ENCODE measurements at places on chromosomes 3 and 15.
A peak's percentile ranks its signal among the peaks of the same experiment; 100 is the strongest.

- no peak for DNase-seq
These were observed 129.3 kb upstream of the FEZF2 start for GRCh38 chr3:62502315-62503300.

DNA sequence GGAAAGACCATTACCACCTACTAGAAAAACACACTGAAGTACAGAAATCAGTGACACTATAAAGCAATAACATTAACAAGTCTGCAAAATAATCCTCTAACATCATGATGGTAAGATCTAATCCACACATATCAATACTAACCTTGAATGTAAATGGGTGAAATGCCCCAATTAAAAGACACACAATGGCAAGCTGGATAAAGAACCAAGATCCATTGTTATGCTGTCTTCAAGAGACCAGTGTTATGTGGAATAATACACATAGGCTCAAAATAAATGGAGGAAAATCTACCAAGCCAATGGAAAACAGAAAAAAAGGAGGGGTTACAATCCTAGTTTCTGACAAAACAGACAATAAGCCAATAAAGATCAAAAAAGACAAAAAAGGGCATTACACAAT lies 13.5 kb downstream of the OR5K3 start:
- DNase-seq = no peak

DNA sequence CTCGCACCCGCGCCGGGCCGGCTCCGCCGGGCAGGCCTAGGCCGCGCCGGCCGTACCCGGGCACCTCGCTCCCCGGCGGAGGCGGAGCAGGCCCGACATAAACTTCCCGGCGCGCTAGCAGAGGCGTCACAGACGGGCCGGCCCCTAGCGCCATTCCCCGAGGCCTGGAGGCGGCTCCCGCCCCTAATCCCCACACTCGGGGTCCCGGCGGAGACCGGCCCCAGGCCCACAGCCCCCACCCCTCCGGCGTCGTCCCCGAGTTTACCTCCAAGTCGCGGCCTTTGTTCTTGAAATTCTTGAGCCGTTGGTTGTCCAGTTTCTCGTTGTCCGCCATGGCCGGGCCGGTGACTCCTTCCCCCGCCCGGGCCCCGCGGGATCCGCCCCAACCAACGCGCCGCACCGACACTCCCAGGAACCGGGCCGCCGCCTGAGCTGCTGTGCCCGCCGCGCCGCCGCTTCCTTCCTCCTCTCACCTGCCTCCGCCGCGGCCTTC lies 376 bp downstream of the KPNA4 start:
- DNase-seq = peak; percentile 63

GRCh38 chr3:121482660-121483059 lies 63.1 kb downstream of the POLQ start:
- no peak for DNase-seq

GRCh38 chr3:39096775-39097174 lies 10.7 kb downstream of the GORASP1 start:
- no peak for DNase-seq

DNA sequence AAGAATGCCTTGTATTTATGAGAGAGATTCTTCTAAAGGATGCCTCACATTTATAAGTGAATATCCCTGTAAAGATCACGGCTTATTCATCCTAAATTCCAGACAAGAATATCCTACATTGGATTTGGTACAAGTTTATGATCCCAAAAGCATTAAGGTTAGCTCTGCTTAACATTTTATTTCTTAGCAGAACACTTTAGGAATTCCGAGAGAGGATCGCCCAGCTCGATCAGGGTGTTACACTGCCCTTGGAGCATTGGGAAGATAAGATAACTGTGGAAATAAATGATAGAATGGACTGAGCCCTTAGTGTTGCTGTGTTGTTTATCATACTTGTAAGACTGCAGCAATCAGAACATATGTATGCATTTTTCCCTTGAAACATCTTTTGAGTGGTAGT lies 223.0 kb upstream of the CDIN1 start:
- DNase-seq = no peak

GRCh38 chr3:145678401-145678800 lies 482.6 kb downstream of the PLOD2 start:
- DNase-seq = no peak

GRCh38 chr3:102536456-102536855 lies 101.6 kb downstream of the ZPLD1 start:
- DNase-seq = peak; percentile 44

GRCh38 chr15:96619174-96619573 lies 288.7 kb downstream of the NR2F2 start:
- no peak for DNase-seq

DNA sequence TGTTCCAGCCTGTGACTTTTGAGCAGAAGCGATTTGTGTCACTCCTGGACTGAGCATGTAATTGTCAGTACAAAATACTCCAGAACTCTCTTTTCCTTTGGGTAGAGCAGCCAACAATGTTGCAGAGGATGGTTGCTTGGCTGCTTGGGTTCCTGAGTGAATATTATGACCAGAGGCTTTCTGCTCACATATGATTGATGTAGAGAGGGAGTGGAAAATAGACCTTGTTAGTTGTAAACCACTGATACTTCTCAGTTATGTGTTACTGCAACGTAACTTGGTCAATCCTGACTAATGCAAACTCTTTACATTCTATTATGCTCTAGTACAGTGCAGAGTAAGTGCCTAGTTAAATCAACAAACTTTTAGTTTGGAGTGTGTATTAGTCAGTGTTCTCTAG lies 322.6 kb upstream of the KCNH8 start:
- DNase-seq = no peak

DNA sequence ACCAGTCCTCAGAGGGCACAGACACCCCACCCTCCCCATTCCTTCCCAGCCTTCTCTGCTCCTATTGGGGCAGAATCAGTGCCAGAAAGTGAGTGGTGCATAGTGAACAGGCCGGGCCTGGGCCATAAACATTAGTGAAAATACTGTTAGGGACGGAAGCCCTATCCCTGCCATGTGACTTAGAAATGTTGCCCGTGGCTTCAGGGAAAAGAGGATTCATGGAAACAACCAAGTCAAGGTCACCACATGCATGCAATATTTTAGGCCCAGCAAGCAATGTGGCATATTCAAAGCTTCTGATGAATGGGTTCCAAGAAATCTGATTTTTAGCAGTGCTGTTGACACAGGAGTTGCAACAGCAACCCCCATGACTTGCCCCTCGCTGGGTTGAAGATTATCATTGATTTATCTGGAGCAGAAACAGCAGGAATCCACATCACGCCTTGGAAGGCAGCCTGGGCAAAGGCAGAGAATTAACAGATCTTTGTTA lies 52.3 kb downstream of the CCNL1 start:
- DNase-seq = no peak

GRCh38 chr3:173552526-173552925 lies 155.0 kb downstream of the NLGN1 start:
- no peak for DNase-seq

- DNase-seq = no peak
These were observed at the start of gene TRIM42 for GRCh38 chr3:140677764-140678163. Gene TRIM42, plus strand, starts transcription at chr3:140678064. Its CDS starts 166 bp downstream, at chr3:140678230.

GRCh38 chr3:146739203-146739671 lies 134.1 kb upstream of the PLSCR5 start:
- no peak for DNase-seq

- no peak for DNase-seq
These were observed 122.3 kb downstream of the EFHB start for GRCh38 chr3:19811689-19812088.

GRCh38 chr3:86930831-86931230 lies 60.1 kb downstream of the VGLL3 start:
- DNase-seq = no peak

DNA sequence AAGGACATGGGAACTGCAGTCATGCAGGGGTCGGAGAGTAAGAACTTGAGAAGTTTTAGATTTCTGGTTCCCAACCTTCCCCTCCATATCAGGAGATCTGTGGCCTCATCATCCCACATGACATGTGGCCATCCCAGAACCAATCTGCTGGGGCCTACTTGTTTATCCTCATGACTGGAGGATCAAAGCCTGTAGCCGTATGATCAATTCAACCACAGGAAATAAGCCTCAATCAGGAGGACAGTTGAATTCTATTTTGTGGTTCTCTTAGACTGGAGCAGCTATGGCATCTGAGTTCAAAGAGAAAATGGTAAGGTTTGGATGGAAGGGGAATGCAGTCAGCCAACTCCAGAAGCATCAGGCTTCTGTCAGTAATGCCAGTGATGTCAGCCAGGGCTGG lies 57.2 kb downstream of the IL16 start:
- DNase-seq = no peak

- no peak for DNase-seq
These were observed 20.5 kb upstream of the SCN10A start for GRCh38 chr3:38836561-38836960.

- DNase-seq = no peak
These were observed 232.0 kb downstream of the CLSTN2 start for GRCh38 chr3:140166861-140167599.

DNA sequence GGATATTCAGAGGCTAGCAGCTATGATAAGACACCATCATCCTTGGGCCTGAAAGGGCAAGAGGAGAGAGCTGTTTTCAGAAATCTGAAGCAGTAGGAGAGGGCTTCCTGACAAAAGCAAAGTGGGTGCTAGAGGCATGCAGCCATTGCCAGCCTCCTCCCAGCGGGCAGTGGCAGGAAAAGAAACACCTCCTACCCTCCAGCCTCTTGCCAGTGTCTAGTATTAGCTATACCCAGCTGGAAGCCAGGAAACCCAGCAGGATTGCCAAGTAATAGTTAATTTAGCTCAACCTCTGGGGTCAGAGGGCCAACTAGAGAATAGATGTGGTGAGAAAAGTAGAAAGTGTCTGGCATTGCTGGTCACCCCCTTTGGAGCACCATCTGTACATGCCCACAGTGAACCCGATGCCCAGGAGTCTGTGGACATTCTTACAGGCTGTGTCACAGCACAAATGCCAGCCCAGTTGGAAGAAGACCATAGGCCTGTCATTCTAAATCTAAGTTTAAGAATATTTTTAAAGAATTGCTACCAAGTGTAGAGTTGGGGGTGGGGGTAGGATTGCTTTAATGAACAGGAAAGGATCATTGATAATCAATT lies 85.3 kb downstream of the HCN4 start:
- DNase-seq = no peak
